CD4-positive, alpha-beta memory T cell (primary cell): ENCODE measurements at places on chromosomes 1 and 21.
A peak's percentile ranks its signal among the peaks of the same experiment; 100 is the strongest.

GRCh38 chr1:112335351-112335750, 60.7 kb upstream of the CTTNBP2NL start:
- no peaks in the 10 kb centered on the region for H3K27me3 ChIP-seq
- no peaks in the 10 kb centered on the region for H3K36me3 ChIP-seq
- H3K27ac ChIP-seq: no peak overlapping the region
- H3K4me3 ChIP-seq: no peak overlapping the region
- no peak for DNase-seq
- no peaks in the 10 kb centered on the region for H3K4me1 ChIP-seq

DNA sequence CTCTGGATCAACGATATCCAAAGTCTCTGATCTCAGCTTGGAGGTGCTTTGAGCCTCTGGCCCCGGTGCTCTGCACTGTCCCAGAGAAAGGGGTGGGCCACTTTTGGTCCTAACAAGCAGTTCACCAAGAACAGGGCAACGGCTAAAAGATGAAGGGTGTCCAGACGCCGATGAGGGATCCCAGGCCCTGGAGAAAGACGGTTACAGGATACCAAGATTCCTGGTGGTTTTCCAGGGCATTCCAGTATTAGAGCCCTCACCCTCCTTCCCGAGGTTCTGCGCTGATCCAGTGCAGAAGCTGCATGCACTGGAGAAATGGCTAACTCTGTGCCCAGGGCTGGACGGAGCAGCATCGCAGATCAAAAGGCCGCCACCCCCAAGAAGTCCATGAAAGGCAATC, 149.9 kb upstream of the IRF2BP2 start:
- no peak overlapping the region for H3K27ac ChIP-seq
- peaks cover 39% of the 10 kb centered on the region for H3K4me1 ChIP-seq
- no peaks in the 10 kb centered on the region for H3K36me3 ChIP-seq
- no peak overlapping the region for H3K4me3 ChIP-seq
- DNase-seq: no peak
- no peaks in the 10 kb centered on the region for H3K27me3 ChIP-seq

DNA sequence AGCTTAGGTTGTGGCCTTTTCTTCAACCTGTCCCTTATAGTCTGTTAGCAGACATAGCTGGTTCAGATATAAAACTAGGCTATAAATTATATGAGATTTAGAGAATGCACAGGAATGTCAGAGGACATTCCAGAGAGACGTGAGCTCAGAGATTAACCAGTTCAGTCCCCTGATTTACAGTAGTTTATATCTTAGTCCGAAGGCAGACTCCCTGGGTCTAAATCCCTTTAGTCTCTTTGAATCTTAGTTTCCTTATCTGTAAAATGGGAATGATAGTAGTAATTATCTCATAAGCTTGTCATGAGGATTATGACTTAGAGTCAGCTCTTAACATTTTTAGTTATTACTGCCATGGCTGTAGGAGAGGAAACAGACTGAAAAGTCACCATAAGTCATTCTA, 45.5 kb upstream of the PLXNA2 start:
- no peak overlapping the region for H3K27ac ChIP-seq
- H3K27me3 ChIP-seq: no peaks in the 10 kb centered on the region
- no peak overlapping the region for H3K4me3 ChIP-seq
- no peaks in the 10 kb centered on the region for H3K4me1 ChIP-seq
- no peak for DNase-seq

DNA sequence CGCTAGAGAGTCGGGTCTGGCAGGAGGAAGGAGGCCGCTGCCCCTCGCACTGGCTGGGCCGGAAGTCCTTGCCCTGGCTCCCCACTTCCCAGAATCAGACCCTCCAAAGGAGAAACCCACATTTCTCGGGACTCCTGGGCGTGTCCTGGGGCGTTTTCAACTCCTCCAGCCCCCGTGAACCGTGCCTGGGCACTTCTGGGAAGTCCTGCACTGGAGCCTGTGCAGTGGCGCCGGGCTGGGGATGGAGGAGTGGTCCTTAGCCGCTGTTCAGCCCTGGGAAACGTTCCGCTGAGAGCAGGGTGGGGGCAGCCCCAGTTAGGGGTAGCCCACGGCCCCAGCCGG, 3.0 kb downstream of the IGSF21 start:
- no peaks in the 10 kb centered on the region for H3K4me1 ChIP-seq
- H3K27ac ChIP-seq: no peak overlapping the region
- DNase-seq: no peak
- no peaks in the 10 kb centered on the region for H3K36me3 ChIP-seq
- no peak overlapping the region for H3K4me3 ChIP-seq
- H3K27me3 ChIP-seq: no peaks in the 10 kb centered on the region

DNA sequence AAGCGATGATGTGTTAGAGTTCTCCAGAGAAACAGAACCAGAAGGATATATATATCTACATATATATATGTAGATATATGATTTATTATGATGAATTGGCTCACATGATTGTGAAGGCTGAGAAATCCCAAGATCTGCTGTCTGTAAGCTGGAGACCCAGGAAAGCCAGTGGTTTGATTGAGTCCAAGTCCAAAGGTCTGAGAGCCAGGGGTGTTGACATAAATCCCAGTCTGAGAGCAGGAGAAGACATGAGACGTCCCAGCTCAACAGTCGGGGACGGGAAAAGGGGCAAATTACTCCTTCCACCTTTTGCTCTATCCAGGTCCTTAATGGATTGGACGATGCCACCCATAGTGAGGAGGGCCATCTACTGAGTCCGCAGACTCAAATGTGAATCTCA, 126.6 kb downstream of the PRDM2 start:
- H3K4me1 ChIP-seq: no peaks in the 10 kb centered on the region
- no peak overlapping the region for H3K27ac ChIP-seq
- H3K4me3 ChIP-seq: no peak overlapping the region
- H3K27me3 ChIP-seq: no peaks in the 10 kb centered on the region

DNA sequence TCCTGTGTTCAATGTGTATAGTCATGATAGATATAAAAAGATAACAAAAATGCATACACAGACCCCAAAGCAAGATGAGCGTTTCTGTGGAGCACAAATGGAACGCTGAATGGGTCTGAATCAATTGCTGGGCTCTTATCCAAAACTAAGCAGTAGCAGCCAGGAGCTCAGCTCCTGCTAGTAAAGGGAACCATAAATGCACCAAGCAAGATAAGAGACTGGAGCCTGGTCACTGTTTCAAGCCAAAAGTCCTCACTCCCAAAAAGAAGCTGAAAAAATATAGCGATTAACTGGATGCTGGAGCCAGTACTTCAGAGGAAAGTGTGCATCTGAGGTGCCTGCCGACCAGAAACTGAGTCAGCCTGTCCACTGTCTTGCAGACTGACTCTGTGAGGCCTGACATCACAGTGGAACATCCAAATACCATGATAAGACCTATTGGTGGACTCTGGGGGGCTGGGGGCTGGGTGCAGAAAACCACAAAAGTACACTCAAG, 68.9 kb downstream of the LRRC8C start:
- peaks cover 69% of the 10 kb centered on the region for H3K4me1 ChIP-seq
- H3K36me3 ChIP-seq: no peaks in the 10 kb centered on the region
- H3K27ac ChIP-seq: no peak overlapping the region
- no peaks in the 10 kb centered on the region for H3K27me3 ChIP-seq
- DNase-seq: no peak
- H3K4me3 ChIP-seq: no peak overlapping the region

DNA sequence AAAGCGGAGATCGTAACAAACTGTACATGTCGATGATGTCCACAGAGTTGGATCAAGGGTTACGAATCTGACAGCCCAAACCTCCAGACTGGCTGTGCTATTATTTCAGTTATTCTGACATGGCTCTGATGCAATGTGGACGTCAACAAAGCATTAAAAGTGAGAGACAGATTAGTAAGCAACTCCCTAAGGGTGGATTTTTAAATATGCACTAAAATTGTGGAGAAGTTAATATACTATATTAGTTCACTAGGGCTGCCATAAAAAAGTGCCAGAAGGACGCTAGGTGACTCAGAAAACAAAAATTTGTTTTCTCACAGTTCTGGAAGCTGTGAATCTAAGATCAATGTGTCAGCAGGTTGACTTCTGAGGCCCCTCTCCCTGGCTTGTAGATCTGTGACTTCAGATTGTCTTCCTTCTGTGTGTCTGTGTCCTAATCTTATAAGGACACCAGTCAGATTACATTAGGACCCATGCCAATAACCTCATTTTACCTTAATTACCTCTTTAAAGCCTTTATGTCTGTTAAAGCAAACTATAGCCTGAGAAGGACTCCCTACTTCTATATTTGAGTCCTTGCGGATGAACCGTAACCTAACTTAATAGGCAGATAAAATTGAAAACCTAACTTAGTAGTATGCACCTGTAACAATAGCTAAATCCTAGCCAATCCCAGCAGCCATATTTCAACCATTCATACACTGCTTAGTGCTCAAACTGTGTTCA, 66.0 kb upstream of the BACH1 start:
- H3K36me3 ChIP-seq: no peaks in the 10 kb centered on the region
- no peaks in the 10 kb centered on the region for H3K27me3 ChIP-seq
- no peak for DNase-seq
- H3K27ac ChIP-seq: no peak overlapping the region
- H3K4me1 ChIP-seq: peaks cover 5% of the 10 kb centered on the region
- H3K4me3 ChIP-seq: no peak overlapping the region

DNA sequence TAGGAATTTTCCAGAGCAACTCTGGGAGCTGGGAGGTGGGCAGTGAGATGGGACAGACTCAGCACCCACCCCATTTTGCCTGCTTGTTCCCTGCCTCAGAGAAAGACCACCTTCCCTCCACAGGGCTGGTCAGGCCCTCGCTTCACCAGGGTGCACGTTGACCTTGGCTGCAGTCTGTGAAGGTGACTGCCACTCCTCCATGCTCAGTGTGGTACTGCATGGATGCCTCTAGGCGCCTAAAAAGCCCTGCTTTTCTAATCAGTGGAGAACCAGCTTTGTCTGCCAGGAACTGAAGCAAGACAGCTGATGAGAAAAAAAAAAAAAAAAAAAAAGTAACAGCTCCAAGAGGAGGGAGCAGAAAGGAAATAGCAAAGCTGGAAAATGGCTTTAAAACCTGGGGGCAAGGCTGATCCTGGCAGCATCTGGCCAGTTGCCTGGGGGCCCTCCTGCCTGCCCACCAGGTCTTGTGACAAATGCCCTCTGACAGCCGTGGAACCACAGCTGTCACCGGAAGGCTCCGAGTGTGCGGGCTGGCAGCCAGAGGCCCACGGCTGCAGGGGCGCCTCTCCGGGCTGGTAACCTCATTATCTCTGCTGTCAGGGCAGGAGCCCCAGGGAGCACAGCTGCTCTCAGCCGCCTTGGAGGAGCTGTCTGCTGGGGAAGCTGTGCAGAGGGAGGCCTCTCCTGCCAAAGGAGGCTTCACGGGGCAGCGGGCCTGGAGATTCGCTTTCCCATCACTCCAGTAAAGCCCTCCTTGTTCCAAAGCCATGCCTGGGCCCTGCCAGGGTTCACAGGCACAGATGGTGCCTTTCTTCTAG, 13.7 kb downstream of the KIAA1614 start:
- no peak overlapping the region for H3K27ac ChIP-seq
- no peaks in the 10 kb centered on the region for H3K36me3 ChIP-seq
- no peaks in the 10 kb centered on the region for H3K4me1 ChIP-seq

- no peak for DNase-seq
- peaks cover 5% of the 10 kb centered on the region for H3K4me1 ChIP-seq
- H3K27ac ChIP-seq: no peak overlapping the region
- H3K4me3 ChIP-seq: no peak overlapping the region
- H3K36me3 ChIP-seq: no peaks in the 10 kb centered on the region
- no peaks in the 10 kb centered on the region for H3K27me3 ChIP-seq
Measured at GRCh38 chr21:45559216-45560105, 17.2 kb upstream of the SLC19A1 start.

DNA sequence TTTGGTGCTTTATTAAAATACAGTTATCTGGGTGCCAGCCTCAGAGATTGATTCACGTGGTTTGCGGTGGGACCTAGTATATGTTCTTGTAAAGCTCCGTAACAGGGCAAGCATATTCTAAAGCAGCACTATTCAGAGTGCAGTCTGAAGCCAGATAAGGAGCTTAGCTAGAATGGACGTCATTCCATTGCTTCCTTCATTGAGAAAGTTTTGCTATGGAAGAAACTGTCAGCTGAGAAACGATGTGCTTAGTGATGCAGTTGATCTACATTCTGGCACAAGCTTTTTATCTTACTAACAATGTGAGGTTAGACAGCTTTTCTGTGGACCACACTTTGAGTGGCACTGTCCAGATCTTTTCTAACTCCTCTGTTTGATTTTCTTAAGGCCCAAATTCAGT, 26.2 kb downstream of the SLC44A3 start:
- no peaks in the 10 kb centered on the region for H3K4me1 ChIP-seq
- H3K4me3 ChIP-seq: no peak overlapping the region
- DNase-seq: no peak
- H3K27me3 ChIP-seq: no peaks in the 10 kb centered on the region
- H3K36me3 ChIP-seq: no peaks in the 10 kb centered on the region

- no peak for DNase-seq
- H3K4me3 ChIP-seq: no peak overlapping the region
- no peaks in the 10 kb centered on the region for H3K27me3 ChIP-seq
- peak overlapping the region; percentile 97 for H3K27ac ChIP-seq
- peaks cover 24% of the 10 kb centered on the region for H3K36me3 ChIP-seq
Measured at GRCh38 chr1:26832249-26832960, 5.9 kb downstream of the ZDHHC18 start.

- DNase-seq: no peak
- H3K27me3 ChIP-seq: no peaks in the 10 kb centered on the region
- no peak overlapping the region for H3K27ac ChIP-seq
- no peak overlapping the region for H3K4me3 ChIP-seq
Measured at GRCh38 chr1:43634721-43635120, 15.2 kb upstream of the KDM4A start.

- no peak overlapping the region for H3K27ac ChIP-seq
- H3K27me3 ChIP-seq: no peaks in the 10 kb centered on the region
- no peak for DNase-seq
- no peaks in the 10 kb centered on the region for H3K4me1 ChIP-seq
- no peak overlapping the region for H3K4me3 ChIP-seq
Measured at GRCh38 chr1:239960366-239960765, 131.3 kb upstream of the FMN2 start.

GRCh38 chr1:235105051-235106043, 23.3 kb downstream of the TOMM20 start:
- H3K4me3 ChIP-seq: peak overlapping the region; percentile 39
- DNase-seq: peak; percentile 38
- H3K27ac ChIP-seq: peak overlapping the region; percentile 5
- peaks cover 42% of the 10 kb centered on the region for H3K4me1 ChIP-seq
- H3K36me3 ChIP-seq: peaks cover 21% of the 10 kb centered on the region

DNA sequence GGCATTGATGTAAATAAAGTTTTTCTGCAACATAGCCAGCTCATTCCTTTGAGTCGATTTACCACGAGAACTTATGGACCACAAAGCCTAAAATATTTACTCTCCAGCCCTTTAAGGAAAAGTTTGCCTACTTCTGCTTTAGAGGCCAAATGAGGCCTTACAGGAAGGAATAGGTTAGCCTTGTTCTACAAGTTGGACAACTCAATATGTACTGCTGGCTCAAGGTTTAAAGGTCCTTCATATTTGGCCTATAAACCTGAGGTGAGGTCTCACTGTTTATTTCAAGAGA, 144.5 kb upstream of the DNAH14 start:
- no peaks in the 10 kb centered on the region for H3K36me3 ChIP-seq
- H3K4me1 ChIP-seq: peaks cover 6% of the 10 kb centered on the region
- DNase-seq: no peak

- peaks cover 8% of the 10 kb centered on the region for H3K27me3 ChIP-seq
- H3K27ac ChIP-seq: no peak overlapping the region
- H3K36me3 ChIP-seq: no peaks in the 10 kb centered on the region
- H3K4me1 ChIP-seq: peaks cover 6% of the 10 kb centered on the region
Measured at GRCh38 chr1:46539972-46540371, 11.5 kb downstream of the KNCN start.
